Inflammatory macrophage (primary cell): ENCODE measurements at places on chromosomes 5 and 9.

GRCh38 chr9:17656889-17657288 is 78.0 kb downstream of the SH3GL2 start:
- DNase-seq: no peak

GRCh38 chr9:22654833-22655232 is 208.2 kb downstream of the DMRTA1 start:
- DNase-seq: no peak

GRCh38 chr9:98908897-98909634 is 34.6 kb upstream of the COL15A1 start:
- DNase-seq: no peak

- DNase-seq: no peak
Measured at GRCh38 chr9:6975198-6975597, 217.4 kb downstream of the KDM4C start.

- DNase-seq: no peak
Measured at GRCh38 chr9:2158766-2159430, 143.8 kb downstream of the SMARCA2 start.

DNA sequence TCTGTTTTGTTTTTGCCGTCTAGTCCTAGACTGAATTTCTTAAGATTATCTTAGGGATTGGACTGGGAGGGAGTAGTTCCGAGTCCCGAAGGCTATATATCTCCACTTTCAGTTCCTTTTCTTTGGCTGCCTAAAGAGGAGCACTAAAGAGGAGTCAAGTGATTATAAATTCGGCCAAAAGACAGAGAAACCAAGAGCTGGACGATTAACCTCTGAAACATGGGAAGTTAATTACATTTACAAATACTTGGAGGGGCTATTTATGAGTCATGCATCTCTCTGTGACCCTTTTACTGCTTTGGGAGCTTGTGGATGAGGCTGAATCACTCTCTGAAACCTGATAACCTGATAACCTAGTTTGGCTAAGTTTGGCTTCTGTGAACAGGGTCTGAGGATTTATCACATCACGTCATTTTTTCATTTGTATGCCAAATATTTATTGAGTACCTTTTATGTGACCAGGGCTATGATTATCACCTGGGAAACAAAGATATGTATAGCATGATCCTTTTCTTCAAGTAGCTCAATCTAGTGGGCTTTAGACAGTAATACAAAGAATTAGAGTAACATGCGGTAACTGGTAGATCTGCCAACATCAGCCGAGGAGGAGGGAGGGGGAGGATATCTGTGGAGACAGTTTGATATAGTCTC is 180.9 kb downstream of the CD180 start:
- DNase-seq: peak; percentile 44

DNA sequence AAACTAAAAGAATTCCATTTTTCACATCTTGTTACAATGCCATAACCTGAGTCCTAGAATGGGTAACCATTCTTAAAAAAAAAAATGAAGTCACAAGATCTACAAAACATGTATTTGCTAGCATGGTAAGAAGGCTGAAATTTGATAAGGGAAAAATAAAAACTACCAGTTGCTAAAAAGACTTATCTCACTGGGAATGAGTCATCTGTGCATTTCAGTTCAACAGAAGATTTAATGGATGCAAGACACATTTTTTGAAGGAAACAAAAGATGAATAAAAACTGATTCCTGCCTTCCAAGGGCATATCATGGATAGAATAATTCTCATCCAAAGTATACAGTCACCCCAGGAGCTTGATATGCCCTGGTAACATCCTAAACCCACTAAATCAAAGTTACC is 47.2 kb downstream of the SGTB start:
- no peak for DNase-seq

GRCh38 chr9:90919883-90920282 is 118.3 kb downstream of the SYK start:
- DNase-seq: no peak

DNA sequence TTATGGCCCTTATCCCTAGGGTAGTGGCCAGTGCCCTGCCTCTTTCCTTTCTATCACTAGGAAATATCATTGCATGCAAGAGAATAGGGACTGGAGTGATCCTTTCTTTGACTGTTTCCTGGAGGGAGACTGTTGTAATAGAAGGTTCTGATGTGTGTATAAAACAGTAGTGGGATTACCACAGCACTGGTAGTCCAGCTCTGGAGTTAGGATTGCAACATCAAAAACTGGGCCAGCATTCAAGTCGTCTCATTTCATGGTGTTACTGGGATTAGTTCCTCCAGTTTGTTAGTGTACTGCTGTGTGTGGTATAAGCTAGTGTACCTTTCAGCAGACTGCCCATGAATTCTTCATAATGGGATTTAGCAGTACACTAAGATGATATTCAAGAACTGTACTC is 45.8 kb downstream of the KIAA1958 start:
- DNase-seq: peak; percentile 17

DNA sequence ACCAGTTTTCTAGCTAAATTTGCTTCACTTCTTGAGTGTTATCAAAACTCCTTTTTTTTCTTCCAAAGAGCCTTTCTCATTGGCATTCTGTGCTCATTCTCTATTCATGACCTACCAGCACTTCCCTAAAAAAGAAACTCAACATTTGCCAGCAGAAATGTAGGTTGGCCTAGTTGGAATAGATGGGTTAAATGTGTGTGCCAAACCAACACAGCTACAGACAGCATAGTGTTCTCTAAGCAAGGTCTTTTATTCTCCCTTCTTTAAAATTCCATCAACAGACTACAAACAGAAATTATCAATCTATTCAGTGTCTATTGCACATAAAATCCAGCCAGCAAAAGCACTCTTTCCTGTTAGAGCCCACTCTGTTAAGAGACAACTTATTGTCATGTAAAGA is 255.8 kb upstream of the PUM3 start:
- DNase-seq: no peak

DNA sequence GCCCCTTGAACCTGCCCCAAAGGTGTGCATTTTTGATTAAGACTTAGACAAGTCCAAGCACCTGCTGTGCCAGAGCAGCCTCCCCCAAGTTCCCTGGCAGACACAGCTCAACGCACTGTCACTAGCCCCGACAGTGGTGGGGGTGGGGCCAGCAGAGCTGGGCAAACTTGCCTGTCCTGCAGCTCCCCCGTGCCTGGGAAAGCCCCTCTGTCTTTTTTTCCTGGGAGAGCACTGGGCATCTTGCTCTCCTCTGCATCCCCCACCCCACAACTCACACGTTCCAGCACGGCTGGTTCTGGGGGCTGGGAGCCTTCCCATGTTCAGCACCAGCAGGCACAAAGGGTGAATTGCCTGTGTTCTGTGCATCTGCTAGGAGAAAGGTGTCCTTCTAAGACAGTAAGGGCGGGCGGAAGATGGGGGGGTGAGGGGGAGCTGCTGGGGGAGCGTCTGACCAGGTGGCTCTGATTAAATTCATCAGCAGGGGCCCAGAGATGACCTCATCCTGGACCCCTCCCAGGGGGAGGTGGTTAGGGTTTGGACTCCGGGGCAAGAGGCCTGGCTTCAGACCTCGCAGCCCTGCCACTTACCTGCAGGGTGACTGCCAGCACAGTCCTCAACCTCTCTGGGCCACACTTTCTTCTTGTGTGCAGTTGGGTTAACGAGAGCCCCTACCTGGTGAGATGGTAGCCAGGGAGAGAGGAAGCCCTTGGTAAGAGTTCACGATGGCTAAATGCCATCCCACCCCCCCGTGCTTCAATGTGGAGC is 23.5 kb downstream of the HMCN2 start:
- DNase-seq: no peak

DNA sequence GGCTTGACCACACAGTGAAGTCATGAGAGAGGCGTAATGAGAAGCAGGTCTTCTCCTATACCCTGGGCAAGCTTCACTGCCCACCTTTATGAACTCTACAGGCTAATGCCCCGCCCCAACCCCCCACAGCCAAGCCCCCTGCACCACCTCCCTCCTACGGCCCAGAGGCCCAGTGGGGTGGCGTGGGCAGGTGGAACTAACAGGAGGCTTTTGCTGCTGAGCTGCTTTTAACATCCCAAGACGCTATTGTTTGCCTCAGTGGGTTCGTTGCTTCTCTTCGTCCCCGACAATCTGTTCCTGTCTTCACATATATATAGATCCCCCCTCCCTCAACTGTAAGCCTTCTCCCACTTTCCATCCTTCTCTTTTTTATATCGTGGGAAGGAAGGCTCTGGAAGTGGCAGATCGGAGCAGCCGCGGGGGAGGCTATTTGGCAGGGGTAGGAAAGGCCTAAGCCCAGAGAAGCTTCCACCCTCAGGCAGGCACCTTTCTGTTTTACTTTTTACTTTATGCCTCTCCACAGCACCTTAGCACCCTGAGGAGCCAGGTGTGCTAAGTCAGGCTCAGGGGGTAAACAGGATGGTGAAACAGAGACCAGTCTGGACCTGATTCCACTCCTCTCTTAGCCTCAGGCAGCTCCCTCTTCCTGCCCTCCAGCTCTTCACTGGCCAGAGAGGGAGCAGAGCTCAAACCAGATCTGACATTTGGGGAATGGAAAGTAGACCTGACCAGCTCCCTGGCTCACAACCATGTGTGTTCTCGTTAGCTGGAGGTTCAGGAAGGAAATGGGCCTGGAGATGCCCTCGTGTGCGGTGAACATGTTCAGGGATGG is 26.5 kb downstream of the CD74 start:
- DNase-seq: no peak

DNA sequence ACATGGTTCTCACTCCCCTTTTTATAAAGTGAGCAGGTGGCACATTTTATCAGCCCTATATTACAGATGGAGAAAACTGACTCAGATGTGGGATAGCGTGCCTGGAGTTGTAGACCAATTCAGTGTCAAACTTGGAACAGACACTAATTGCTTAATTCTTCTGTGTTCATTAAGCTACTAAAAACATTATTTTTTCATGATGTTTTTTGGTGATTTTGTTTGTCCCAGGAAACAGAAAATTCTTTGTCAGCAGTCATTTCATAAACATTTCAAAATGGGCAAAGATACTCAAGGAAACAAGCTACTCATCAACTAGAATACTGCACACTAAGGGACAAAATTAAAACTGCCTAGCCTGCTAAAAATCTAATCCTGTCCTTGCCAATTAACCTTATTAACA is 2.2 kb downstream of the ABHD17B start:
- DNase-seq: no peak

GRCh38 chr9:114105236-114105635 is 6.1 kb upstream of the KIF12 start:
- no peak for DNase-seq

- no peak for DNase-seq
Measured at GRCh38 chr5:95725071-95725820, 5.9 kb upstream of the RHOBTB3 start.

DNA sequence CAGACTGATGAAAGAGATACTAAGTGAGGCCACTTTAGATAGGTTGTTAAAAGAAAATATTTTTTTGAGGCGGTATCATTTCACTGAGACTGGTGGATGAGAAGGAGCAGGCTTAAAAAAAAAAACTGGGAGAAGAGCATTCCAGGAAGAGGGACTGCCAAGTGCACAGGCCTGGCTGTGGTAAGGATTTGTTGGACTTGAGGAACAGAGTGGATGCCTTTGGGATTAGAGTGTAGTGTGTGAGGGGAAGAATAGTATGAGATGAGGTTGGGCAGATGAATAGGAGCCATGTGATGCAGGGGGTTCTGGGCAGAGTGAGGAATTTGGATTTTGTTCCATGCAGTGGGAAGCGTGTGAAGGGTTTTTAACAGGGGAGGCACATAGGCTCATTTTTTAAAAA is 57.9 kb downstream of the PBX3 start:
- DNase-seq: no peak

GRCh38 chr5:93329756-93330155 is 251.3 kb downstream of the NR2F1-AS1 start:
- no peak for DNase-seq

DNA sequence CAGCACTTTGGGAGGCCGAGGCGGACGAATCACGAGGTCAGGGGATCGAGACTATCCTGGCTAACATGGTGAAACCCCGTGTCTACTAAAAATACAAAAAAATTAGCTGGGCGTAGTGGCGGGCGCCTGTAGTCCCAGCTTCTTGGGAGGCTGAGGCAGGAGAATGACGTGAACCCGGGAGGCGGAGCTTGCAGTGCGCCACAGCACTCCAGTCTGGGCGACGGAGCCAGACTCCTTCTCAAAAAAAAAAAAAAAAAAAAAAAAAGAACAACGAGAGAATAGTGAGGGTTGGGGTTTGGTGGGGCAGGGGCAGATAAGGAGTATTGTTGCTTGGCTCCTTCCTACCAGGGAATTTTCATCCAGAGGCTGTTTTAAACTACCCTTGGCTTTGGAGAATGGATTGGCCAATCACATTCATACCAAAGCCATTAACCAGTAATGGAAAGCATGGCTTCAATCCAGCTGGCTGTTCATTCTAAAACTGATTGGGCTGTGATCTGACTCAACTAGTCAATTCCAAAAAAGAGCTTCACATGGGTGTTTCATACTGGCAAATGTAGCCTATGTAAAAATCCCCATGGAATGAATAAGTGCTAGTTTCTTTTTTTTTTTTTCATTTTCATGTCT is 64.4 kb downstream of the PLCXD3 start:
- DNase-seq: no peak

DNA sequence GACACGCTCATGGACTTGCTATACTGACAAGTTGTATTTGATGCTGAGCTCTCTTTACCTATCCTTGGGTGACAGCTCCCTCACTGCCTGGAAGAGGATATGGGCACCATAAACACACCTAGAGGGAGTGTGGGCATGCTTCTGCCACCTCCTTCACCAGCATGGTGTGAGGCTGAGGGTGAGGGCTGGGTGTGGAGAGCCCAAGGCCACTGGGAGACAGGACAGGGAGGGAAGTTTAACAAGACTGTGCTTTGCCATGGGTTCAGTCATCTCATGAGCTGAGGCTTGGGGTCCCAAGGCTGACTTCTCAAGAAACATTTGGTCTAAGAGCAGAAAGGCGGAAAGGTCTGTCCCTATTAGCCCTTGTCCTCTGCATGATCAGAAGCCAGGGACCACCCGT is 93.6 kb upstream of the ANKRD55 start:
- DNase-seq: no peak

DNA sequence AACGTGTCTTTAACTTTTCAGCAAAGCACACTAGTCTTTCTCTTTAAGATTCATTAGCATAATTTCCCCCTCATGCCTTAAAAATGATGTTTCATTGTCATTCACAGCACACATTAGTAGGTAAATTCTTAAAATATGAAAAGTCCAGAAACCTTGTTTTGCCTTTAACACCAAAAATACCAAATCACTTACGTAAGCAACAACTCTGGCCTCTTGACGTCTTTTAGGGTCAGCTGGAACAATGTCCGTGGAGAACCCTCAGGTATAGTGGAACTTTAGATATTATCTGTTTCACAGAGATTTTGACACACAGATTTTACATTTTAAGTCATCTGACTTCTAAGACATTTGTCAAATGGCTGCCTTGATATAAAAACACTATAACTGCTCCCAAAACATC is 30.9 kb downstream of the LNPEP start:
- DNase-seq: no peak
